ENCODE measurements at places on chromosomes 16 and 17.

GRCh38 chr16:47887496-47887895, 268.3 kb downstream of the ABCC12 start:
- DNase-seq, result no peak

GRCh38 chr16:22030087-22030812, 22.3 kb downstream of the MOSMO start:
- no peak for DNase-seq

DNA sequence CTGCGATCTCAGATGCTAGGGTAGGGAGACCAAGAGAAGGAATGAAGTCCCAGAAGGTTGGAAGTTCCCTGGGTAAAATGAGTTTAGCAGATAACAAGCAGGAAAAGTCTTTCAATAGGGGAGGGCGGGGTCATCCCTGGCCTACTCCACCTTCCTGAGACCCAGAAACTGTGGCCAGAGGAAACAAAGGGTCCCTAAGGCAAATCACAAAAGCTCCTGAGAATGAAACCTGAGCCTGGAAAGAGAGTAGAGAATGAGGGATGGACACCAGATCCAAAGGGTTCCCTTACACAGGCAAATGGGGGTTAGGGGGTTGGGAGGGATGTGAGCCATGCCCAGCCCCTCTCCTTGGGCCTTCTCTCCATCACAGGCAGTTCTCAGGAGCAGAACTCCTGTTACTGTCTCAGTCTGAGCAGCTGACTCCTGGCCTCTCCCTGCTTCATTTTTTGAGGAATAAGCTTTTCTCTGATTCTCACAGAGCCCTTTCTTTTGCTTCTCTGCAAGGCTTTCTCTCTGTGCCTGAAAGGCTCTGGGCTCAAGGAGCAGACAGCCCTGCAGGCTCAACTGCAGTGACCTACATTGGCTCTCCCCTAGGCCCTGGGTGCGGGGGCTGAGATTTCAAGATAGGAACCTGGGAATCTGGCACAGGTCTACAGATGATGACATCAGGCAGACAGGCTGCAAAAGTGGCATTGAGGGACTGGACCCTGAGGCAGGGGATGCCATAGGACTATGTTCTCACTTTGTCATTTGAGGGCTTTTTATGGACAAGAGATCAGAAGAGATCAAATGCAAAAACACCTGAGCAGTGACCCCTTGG, 9.8 kb upstream of the NR1D1 start:
- DNase-seq, result no peak

GRCh38 chr16:72884037-72884436, 163.9 kb downstream of the ZFHX3 start:
- DNase-seq, result no peak

DNA sequence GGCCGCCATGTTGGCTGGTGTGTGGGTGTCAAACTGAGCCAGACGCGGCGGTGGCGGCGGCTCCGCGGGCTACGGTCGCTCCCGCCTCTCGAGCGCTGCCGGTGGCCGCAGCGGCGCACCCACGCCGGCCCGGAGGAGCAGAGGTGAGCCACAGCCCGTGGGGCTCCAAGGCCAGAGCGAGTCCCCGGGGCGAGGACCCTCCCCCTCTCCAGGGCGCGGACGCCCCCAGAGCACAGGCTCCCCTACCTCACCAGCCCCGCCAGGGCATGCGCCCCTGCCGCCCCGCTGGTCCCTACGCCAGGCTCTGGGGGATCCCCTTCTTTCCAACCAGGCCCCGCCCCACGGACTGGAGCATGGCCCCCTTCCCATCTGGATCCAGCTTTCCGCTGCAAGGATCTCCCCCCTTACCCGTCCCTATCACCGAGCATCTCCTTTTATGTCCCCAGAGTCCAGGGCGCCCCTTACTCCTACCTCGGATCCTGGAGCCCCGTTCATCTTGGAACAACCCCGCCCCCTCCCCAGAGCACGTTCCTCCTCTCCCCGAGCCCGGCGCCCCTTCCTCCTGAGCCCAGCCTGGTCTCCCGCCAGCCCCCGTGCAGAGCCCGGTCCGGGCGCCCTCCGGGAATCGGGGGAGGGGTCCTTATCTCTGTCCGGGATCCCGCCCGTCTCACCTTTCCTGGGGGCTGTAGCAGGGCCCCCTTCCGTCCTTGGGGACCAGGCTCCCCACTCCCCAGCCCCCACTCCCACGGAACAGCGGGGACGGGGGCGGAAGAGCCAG, 412 bp downstream of the EPN2 start:
- DNase-seq, result no peak

GRCh38 chr16:57260294-57260929, 15.4 kb downstream of the ARL2BP start:
- DNase-seq, result no peak

DNA sequence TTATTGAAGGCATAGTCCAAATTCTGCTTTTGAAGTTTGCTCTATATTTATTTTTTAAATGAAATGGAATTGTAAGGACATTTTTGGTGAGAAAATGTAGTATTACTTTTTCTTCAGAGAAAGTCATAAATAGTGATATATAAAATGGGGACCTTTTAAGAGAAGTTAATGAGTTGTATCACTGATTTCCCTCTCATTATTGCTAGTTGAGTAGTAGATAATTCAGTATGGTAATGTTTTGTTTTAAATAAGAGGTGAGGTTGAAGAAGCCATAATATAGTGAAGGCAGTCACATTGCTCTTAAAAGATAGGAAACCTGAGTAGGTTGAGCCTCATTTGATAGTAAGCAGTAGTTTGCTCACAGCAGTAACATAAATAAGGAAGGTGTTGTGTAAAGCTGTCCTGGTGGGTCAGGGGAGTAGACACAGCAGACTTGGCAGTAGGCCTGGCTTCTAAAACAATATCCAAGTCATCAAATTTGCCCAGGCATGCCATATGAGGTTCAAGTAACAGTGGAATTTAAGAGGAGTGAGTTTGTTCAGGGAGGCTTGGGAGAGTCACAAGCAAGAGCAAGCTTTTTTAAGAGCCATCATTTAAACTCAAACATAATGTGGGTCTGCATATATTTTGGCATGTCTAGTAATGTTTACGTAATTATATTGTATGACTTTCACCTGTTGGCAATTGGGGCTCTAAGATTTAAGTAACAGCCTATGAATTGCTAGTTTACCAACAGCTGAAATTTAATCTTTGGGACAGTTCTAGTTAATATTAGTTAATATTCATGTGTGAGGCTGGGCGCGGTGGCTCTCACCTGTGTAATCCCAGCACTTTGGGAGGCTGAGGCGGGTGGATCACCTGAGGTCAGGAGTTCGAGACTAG, 6.5 kb downstream of the NFATC3 start:
- no peak for DNase-seq

GRCh38 chr17:49361902-49362722, at the start of gene ZNF652:
ZNF652 (minus strand) TSS chr17:49362250; CDS start chr17:49317725, 44,525 bp downstream.
- DNase-seq, result peak; percentile 82

- no peak for DNase-seq
Measured at GRCh38 chr17:2905269-2905668, 109.0 kb downstream of the RAP1GAP2 start.

DNA sequence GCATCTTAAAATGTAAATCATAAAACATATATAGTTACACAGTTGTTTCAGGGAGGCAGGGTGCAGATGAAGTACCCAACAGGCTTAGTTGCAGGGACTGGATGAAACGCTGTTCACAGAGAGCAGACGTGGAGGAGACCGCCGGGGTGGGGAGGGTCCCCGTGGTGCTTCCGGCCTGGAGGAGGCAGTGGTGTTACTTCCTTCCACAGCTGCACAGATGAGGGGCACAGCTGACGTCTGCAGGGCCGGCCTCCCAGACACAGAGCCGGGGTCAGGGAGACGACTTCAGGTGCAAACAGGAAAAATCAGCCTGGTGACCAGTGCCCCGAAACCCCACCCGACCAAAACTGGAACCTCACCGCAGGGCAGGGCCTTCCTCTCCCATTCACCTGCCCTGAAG, 17.1 kb downstream of the SPIRE2 start:
- DNase-seq, result no peak

GRCh38 chr16:79009896-79010295, 590.6 kb downstream of the MAF start:
- DNase-seq, result no peak

DNA sequence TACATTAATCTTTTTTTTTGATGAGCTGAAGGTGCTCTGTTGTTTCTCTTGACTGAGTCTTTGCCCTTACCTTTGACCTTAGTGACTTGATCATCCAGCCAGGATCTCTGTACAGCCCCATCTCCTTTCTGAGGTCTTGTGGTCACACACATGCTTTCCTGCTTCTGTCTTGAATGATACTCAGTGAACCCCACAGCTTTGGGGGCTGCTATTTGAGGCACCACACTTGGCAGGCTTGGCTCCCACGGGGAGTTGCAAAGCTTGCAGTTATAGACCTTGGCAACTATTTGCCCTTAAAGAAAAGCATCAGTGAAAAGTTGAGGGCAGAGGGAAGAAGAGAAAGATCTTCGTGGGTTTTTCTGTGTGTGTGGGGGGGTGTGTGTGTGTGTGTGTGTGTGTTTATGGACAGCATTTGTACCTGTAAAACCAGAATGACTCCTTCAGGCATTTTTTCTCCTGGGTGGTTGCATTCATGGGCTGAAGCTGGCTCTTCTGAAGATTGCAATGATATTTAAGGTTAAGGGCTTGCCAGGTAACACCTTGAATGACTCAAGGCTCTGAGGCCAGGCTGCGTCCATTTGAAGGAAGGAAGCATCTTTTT, 101.6 kb downstream of the MSI2 start:
- DNase-seq, result no peak

GRCh38 chr16:29891525-29892457, 7.6 kb downstream of the SEZ6L2 start:
- DNase-seq, result no peak

GRCh38 chr16:12539185-12539929, 264.3 kb downstream of the CPPED1 start:
- DNase-seq, result no peak

DNA sequence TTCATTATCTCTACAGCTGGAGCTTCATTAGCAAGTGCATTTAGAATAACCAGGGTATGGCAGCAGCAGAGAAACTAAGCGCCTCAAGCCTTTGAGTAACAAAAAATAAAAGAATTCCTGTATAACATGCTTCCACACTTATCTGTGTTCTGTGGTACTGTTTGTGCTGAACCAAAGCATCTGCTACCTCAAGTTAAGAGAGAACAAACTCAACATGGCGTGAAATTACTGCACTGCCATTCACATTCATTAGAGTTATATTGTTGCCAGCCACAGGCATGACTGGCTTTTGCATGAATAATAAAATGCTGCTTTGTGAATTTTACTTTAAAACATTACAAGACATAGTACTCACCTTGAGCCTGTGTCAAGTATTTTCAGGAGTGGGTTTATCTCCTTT, 76.6 kb downstream of the NLK start:
- DNase-seq, result no peak

DNA sequence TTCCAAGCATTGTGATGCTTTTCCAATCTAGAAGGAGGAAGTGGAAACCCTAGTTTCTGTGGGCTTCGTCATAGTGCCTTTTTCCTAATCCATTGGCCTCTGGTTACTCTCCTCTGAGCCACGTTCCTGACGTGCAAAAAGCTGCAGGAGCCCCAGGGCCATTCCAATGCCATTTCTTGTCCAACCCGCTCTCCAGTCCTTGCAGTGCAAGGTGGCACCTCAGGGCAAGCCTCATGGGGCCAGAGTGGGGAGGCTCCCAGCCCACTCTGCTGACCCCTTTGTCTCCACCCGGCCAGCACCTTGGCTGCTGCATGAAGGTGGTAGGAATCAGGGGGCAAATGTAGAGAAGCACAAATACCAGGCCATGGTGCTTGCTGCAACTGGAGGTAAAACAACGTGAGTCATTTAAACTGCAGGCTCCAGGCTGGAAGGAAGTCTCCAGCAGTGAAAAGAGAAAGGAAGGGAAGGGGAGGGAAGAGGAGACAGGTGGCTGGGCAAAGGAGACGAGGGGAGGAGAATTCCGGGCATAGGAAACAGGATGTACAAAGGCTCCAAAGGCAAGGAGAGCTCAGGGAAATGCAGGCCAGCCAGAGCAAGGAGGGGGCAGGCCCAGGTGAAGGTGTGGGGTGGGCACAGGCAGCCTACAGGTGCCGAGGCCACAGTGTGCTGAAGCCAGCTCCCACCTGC, 168.2 kb upstream of the TNRC6C start:
- no peak for DNase-seq

GRCh38 chr17:63624531-63624880, 2.3 kb downstream of the MAP3K3 start:
- no peak for DNase-seq

DNA sequence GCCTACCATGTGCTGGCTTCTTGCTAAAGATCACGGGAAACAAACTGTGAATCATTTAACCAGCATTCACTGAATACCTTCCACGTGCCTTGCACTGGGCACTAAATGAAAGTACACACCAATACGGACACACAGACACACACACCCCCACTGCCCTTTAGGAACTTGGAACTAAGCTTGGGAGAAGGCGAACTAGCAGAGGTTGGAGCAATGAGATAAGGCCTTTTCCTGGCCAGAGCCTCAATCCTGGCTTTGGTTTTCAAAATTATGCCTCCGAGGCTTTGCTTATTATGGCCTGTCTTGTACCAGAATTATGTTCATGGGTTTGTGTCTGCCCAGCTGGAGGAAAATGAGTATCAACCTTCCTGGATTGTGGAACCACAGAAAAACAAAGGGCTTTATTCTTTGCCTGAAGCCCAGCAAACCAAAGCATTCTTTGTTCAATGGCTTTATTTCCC, 32.3 kb downstream of the CPPED1 start:
- DNase-seq, result no peak

DNA sequence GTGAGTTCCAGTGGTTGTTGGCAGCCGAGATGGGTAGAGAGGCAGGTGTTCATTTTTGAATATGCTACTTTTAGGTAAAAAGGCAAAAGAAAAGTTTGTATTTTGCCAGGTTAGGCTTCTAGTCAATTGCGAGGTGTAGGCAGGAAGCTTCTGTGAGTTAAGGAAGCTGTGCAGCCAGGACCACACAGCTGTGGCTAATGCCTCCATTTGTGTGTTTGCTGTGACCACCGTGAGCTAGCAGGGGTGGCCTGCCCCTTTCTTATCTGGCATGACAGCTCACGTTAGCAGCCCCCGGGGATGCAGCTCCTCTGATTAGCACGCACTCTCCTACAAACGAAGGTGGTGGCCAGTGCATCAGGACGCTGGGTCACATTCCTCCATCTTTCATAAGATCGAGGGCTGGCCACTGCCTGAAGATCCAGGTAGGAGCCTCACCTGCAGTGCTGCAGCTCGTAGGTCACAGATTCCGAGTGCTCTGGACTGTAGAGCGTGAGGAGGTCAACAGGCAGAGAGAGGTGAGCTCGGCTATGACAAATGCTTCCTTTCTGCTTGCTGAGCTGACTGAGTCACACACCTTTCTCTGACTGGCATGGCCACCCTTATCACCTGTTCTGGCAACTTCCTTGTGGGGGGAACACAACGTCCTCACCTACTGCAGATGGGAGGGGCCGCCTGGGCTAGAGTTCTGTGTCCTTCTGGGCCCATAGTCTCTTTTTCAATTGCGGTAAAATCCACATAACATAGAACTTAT, 244.4 kb downstream of the HS3ST3B1 start:
- no peak for DNase-seq

GRCh38 chr17:28151001-28151400, 108.5 kb downstream of the NLK start:
- no peak for DNase-seq

GRCh38 chr17:34412965-34413441, 50.0 kb upstream of the CCL1 start:
- no peak for DNase-seq

- no peak for DNase-seq
Measured at GRCh38 chr17:725746-726145, 6.7 kb upstream of the TLCD3A start.
